ENCODE measurements at places on chromosomes 5 and 9.

DNA sequence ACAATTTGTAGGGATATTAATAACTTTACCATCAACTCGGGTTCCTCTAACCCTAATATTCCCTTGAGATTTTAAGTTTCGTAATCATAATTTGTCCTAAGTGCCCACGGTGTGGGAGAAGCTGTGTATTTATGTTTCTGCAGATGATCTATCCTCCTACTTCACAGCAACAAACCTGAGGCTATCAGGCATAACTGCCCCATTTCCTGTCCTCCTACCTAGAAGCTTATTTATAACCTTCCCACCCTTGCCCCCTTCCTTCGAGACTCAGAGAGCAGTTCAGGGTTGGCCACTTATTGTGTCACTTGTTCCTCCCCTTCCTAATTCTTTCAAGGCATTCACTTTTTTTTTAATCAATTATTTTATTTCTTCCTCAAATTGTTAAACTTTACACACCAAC is 29.6 kb upstream of the LCP2 start:
- no peak for DNase-seq

- DNase-seq, result no peak
Observed at GRCh38 chr5:136665331-136665730, 300.0 kb upstream of the TRPC7 start.

DNA sequence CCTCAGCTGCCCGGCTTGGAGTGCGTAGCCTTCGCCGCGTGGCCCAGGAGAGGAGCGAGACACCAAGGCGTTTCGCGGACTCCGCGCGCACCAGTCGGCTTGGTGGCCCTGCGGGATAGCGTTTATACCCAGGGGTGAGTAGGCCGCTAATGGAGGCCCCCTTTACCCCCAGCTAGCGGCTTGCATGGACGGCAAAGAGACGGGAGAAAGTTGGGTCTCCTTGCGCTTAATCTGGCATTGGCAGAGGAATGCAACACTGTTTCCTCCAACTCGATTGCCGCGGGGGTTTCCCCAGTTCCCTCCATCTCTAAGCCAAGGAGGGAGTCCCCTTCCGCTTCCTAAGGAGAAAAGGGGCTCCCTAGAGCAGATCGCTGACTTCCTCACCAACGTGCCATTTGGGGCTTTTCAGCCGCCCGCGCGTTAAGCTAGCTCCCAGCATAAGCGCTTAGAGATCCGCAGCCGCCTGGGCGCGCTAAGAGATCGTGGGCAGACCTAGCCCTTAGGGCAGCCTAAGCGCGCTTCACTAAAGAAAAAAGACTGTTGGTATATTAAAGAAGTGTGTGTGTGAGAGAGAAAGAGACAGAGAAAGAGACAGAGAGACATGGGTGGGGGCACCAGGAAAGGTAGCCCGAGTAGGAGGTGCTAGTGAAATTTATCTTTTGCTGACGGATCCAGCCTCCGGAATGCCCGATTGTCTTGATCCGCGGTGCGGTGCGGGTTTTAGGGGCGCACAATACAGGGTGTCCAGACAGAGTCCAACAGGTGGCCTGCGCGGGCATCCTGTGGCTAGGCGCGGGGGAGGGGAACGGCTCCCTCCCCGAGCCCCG is 597.9 kb upstream of the SGCD start:
- peak; percentile 2 for DNase-seq

GRCh38 chr5:179730356-179730755 is 2.3 kb upstream of the MAML1 start:
- DNase-seq, result no peak

GRCh38 chr9:23582836-23583235 is 243.2 kb downstream of the ELAVL2 start:
- no peak for DNase-seq

- DNase-seq, result peak; percentile 28
Observed at GRCh38 chr9:17802249-17802857, 223.5 kb downstream of the SH3GL2 start.

DNA sequence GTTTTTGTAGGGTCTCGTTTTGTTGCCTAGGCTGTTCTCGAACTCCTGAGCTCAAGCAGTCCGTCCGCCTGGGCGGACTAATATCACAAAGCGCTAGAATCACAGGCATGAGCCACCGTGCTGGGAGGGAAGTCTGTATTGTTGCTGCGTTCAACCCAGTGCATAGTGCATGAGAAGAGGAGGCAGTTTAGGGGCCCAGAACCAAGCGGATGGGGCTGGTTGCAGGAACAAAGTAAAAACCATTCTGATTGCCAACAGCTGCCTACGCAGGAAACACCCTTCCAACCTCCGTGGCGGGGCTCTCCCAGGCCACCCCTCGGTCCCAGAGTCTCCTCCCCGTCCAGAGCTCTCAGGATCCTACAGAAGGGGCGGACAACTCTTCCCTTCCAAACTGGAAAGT is 87.1 kb downstream of the ANXA2R start:
- DNase-seq, result no peak

- no peak for DNase-seq
Observed at GRCh38 chr5:115321309-115321708, 24.9 kb upstream of the CCDC112 start.

- DNase-seq, result no peak
Observed at GRCh38 chr5:33476992-33477391, 36.2 kb downstream of the TARS1 start.

- DNase-seq, result no peak
Observed at GRCh38 chr9:83999141-83999918, 18.7 kb downstream of the RMI1 start.

- no peak for DNase-seq
Observed at GRCh38 chr9:18786196-18786595, 246.8 kb downstream of the SAXO1 start.

DNA sequence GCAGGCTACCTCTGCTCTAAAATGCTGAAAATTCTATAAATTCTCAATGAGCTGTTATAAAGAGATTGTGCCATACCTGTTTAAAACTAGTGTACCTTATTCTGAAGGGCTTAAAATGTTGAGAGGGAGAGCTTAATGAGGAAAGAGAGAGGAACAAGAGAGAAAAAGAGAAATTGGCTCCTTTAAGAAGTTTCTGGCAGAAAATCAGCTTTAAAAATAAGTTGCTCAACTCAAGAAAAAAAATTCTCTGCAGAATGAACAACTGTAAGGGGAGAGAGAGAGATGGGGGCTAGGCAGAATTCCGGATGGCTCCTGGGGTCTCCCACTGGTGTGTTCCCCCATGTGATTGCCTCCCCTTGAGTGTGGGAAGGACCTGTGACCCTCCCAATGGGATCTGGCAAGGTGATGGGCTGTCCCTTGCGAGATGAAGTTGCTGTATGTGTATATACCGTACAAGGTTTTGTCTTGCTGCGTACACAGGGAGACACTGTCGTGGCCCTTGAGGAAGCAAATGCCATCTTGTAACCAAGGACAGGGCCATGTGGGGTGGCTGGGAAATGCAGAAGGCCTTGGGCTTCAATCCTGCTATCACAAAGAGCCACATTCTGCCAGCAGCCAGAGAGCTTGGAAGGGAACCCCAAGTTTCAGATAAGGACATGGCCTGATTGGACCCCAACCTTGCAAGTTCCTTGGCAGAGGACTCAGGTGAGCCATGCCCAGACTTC is 64.3 kb upstream of the S1PR3 start:
- no peak for DNase-seq

DNA sequence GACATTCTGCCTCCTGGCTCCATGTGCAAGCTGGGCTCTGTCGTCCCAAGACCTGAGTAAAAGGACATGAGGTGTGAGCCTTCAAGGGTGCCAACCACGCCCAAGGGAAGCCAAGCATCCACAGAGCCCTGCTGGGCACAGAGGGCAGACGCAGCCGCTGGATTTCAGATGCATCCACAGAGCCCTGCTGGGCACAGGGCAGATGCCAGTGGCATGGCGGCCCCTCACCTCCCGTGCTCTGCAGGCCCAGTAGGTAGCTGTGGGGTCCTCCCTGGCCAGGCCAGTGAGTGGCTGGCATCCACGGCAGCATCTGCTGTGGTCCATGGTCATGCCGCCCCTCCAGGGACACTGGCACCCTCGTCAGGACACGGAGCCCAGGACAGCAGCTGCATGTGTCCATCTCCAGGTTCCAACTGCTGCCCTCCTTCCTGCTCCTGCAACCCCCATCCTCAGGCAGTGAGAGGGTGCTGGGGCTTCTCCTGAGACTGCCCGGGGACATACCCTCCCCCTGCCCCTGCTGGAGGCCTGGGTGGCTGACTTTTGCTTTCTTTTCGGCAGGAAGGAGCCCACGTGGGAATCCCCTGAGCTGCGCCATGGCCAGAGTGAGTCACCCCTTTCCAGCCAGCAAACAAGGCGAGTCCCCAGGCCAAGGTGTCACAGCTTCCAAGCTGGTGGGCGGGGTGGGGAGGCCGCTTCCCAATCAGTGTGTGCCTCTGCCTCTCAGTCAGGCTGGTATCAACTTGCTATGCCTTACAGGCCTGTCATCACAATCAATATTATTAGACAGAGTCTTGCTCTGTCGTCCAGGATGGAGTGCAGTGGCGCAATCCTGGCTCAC is 4.0 kb upstream of the TRAF2 start:
- no peak for DNase-seq

DNA sequence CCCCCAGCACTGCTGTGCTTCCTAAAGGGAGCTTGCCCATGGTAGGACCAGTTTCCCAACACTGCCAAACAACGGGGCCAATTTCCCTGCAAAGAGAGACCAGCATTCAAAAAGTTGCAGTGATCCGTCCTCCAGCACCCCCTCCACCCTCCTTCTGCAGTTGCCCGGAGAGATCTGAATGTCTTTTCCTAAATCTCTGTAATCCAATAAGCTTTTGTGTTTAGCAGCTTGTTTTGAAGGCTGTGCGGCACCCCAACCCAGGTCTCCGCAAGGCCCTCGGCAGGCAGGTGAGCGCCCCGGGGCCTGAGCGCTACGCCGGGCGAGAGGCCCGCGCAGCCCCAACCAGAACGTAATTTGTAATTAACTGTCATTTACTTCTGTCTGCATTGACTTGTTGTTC is 366.9 kb upstream of the IRX2 start:
- DNase-seq, result no peak
